ENCODE measurements at places on chromosomes 6 and 20. TPM values are rescaled to one million over a fixed set of nuclear protein-coding genes. Genes with fewer than 3 reads are reported as not detected.

MPIG6B gene
- 0.96 TPM for polyA plus RNA-seq

GRM1 gene
- polyA plus RNA-seq, result 0.27 TPM

HLA-DOA gene
- 4.8 TPM for polyA plus RNA-seq

TENT5A gene
- polyA plus RNA-seq, result 5.1 TPM

BEND6 gene
- polyA plus RNA-seq, result 4.1 TPM

BMP5 gene
- polyA plus RNA-seq, result 3.3 TPM
